ENCODE measurements at places on chromosomes 12 and 14.
A peak's percentile ranks its signal among the peaks of the same experiment; 100 is the strongest.

DNA sequence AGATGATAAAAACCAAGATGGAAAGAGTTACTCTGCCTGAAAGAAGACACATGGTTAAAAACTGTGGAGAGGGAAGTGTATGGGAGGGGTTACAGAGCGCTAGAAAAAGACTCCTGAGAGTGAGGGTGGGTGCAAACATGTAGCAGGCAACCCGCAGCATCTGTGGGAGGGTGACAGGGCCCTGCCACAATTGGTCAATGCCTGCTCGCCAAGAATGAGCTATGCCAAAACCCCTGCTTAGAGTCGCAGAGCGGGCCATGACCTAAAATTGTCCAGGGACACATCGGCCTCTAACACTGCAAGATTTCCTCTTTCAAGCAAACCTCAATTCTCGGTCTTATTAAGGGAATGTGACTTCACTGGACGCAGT, 700 bp downstream of the PRKAG1 start:
- peak; percentile 73 for DNase-seq

DNA sequence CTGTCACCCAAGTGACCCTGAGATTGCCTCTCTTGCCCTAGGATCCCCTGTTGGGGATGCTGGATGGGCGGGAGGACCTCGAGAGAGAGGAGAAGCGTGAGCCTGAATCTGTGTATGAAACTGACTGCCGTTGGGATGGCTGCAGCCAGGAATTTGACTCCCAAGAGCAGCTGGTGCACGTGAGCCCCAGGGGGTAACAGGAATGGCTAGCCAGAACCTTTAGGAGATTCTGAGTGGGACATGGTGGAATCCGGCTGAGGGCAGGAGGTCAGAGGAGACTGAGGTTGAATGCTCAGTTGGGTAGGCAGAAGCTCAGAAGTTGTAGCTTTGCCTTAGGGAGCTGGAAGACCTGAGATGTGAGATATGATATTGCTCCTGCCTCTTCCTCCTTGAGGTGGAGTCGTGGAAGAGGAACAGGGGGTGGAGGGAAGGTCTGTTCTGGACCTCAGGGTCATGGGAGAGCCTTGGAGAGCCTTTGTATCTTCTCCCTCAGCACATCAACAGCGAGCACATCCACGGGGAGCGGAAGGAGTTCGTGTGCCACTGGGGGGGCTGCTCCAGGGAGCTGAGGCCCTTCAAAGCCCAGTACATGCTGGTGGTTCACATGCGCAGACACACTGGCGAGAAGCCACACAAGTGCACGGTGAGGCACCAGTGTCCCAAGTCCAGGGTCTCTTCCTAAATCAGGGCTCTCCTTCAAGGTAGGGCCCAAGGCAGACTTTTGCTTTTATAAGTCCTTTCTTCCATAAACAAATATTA, 6.3 kb downstream of the GLI1 start:
- DNase-seq, result no peak

GRCh38 chr12:24760162-24760561, 188.7 kb downstream of the BCAT1 start:
- DNase-seq, result no peak

DNA sequence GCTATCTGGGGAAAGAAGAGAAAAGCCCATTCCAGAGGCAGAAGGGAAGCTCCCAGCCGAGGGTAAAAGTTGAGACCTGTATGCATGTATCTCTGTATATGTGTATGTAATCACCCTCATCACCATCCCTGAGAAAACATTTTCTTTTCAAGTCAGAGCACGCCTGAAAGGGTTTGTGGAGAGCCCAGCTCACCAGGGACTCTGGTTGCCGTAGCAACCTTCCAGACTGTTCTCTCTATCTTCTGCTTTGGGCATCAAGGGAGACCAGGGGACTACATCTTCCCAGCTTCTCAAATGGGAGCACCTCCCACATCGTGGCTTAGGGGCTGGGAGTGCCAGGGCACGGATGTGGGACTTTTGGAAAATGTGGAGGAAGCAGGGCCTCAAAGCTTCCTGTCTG, 93.5 kb downstream of the GALNT8 start:
- DNase-seq, result no peak

- DNase-seq, result no peak
Measured at GRCh38 chr12:15636060-15636890, 152.9 kb downstream of the EPS8 start.

- peak; percentile 17 for DNase-seq
Measured at GRCh38 chr12:87311206-87311605, 718.0 kb downstream of the C12orf50 start.

- DNase-seq, result no peak
Measured at GRCh38 chr12:71036526-71036925, 116.0 kb upstream of the PTPRR start.

- DNase-seq, result no peak
Measured at GRCh38 chr14:104514156-104514848, 65.3 kb upstream of the C14orf180 start.

- peak; percentile 37 for DNase-seq
Measured at GRCh38 chr12:22656376-22656775, 31.4 kb downstream of the ETNK1 start.

DNA sequence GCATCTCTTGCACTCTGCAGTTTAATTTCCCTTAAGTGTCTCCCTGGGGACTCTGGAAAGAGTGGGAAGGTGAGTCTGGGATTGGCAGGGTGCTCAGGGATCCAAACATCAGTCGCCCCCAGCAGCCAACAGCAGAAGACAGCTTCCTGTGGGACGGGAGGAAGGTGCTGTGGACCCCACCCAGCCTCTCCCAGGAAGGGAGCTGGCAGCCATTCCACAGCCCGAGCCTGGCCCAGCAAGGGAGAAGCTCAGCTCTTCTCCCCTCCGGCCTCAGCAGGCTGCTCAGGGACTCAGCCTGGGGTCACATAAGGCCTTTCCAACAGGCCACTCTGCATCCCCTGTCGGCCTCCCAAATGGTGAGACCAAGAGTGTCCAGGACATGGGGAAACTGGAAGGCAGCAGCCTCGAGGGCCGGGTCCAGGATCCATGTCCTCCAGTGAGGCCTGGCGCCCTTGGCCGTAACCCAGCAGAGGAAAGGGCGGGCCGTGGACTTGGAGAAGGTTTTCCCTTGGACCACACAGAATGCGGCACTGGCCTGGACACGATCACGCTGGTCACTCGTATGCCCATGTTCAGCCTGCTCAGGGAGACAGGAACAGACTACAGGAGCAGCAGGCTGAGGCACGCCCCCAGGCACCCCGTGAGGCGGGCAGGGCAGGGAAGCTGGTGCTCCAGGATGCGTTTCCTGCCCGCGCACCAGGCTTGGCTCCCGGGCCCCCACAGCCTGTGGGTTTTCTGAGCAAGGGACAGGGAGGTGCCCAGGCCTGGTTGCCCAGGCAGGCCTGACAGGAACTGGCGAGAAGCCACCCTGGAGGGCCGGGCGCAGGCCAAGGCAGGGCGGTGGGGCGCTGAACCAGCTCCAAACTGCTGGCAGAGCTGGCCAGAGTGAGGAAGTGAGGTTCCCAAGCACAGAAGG, 3.5 kb downstream of the XRCC3 start:
- no peak for DNase-seq

DNA sequence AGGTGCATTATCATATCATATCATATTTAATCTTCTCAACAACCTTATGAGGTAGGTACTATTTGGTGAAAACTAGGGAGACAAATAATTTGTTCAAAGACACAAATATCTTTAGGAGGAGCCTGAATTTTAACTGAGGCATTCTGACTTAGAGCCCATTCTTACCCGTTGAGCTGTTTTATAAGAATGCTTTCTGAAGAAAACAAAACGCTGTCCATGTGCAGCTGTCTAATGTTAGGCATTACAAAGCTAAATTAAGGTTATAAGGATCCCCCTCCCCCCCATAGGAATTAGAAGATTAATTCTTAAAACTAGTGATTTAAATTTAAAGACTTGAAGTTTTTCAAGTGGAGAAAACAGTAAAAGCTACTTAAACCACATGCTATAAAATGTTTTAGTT, 6.4 kb downstream of the KTN1 start:
- DNase-seq, result no peak

DNA sequence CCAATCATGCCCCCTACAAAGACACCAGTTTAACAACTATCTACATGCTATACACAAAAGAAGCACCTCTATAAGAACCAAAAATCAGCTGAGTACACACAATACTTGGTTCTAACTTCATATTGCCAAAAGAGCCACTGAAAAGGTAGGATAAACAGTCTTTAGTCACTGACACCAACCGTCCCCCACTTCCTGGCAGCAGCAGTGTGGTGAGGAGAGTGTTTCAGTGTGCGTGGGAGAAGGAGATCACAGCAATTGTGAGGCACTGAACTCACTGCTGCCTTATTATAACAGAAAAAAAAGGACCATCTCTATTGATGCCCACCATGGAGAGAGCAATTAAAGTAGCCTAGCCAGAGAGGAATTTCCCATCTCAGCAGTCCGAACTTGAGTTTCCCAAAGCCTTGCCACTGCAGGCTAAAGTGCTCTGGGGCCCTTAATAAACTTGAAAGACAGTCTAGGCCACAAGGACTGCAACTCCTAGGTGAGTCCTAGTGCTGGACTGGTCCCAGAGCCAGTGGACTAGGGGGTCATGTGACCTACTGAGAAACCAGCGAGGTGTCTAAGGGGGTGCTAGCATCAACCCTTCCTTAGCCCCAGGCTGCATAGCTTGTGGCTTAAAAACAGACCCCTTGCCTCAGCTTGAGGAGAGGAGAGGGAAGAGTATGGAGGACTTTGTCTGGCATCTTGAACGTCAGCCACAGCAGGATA, 37.1 kb upstream of the LMNTD1 start:
- DNase-seq, result peak; percentile 37

DNA sequence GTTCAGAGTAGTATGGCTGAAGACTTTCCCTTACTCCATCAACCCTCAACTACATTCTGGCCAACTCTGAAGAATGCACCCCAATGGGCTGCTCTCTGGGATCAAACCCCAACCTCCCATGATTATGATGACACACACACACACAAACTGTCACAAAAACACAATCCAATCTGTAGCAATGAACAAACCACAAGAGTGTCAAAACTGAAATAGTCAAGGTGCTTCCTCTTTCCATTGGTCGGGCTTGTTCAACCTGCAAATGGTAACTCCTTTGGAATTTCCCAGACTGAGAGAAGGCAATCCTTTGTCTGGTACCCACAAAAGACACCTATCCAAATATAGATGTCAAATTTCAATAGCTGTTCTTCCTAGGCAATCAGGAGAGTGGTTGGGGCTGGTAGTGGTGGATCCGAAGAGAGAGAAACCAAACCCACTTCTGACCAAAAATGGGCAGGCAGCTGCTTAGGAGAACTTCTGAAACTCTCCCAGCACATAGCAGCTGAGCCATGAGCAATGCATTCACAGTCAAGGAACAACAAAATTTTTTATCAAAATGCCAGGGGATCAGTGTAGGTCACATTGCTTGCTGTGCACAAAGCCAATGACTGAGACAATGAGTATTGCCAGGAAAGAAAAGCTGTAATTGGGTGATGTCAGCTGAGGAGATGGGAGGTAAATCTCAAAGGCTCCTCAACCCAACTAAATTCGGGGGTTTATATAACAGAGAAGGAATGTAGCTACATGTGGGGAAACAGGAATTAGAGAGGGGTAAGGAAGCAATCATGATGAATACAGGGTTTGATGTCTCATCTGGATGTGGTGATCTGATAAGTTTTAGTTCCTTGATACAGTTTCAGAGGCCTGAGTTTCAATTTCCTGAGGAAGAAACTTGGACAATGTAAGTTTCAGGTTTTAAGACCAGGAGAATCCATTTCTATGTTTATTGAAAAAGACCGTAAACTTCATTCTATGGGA, 191.4 kb downstream of the KITLG start:
- DNase-seq, result peak; percentile 29

GRCh38 chr12:109728921-109729320, 15.3 kb downstream of the FAM222A start:
- no peak for DNase-seq

DNA sequence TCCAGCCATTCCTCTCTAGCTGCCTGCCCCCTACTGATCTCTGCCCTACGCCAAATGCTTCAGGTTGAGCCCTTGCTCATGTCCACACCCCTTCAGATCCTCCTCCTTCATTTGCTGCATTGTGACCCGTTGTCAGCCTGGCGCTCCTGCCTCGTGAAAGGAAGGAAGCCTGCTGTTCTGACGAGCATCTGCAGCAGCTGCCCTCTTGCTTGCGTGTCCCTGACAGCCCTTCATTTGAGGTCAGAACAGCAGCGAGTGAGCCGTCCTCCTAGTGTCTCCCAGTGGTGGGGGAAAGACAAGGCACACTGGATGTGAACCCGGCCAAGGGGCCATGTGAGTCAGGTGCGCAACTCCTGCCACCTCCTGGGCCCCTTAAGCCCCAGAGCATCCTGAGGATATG, 3.0 kb upstream of the PIANP start:
- DNase-seq, result peak; percentile 58

GRCh38 chr12:40946612-40947194, 241.4 kb upstream of the PDZRN4 start:
- DNase-seq, result no peak

GRCh38 chr14:100891051-100891450, 12.5 kb downstream of the RTL1 start:
- DNase-seq, result no peak

GRCh38 chr14:99137001-99137700, 134.8 kb downstream of the BCL11B start:
- no peak for DNase-seq

DNA sequence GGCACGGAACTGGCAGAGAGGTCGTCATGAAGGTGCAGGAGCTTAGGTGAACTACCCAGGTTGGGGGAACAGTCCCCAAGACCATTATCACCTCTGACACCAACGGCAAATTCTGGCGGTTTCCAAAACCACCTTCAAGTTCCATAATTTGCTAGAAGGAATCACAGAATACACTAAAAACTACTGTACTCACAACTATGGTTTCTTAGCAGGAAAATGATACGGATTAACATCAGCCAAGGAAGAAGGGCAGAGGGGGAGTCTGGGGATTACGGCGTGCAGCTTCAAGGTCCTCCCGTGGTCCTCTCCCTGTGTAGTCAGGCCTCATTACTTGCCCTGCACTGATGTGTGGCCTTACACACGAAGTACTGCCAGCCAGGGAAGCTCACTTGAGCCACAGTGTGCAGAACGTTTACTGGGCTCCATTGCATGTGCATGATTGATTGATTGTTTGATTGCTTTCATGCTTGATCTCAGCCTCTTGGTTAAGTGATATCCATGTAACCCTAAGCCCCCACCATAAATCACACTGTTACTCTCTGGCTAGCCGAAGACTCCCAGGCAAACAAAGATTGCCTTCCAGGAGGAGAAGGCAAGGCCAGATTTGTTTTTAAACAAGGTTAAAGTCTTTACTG, 837 bp upstream of the STX2 start:
- DNase-seq, result no peak

- peak; percentile 61 for DNase-seq
Measured at GRCh38 chr12:116380108-116380507, 102.6 kb upstream of the MED13L start.

- no peak for DNase-seq
Measured at GRCh38 chr12:19482036-19482435, 42.7 kb downstream of the AEBP2 start.

DNA sequence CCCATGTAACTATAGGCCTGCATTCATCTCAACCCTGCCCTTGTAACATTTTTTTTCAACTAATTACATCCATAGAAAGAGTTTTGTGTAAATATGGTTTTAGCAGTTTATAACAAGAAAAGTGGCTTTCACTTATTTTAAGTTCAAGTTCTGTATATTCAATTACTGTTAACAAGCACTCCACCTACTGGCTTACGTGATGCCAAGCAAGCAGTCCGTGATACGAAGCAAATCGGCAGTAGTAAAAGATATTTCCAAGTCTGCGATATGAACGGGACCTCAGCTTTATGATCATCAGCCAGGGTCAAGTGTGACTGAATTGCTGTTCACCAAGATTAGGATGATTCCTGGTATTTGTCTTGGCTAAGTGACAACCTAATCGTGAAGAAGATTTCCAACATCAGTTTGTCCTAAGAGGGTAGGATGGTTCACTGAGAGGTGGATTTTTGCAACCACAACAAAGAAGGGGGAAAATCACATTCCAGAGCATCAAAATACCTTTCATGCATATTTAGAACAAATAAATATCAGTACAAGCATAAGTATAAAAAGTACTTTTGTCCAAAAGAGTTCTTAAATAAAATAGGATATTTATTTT, 456.2 kb downstream of the FOXG1 start:
- peak; percentile 6 for DNase-seq
